ENCODE measurements at places on chromosomes 3 and 15.
A peak's percentile ranks its signal among the peaks of the same experiment; 100 is the strongest.

DNA sequence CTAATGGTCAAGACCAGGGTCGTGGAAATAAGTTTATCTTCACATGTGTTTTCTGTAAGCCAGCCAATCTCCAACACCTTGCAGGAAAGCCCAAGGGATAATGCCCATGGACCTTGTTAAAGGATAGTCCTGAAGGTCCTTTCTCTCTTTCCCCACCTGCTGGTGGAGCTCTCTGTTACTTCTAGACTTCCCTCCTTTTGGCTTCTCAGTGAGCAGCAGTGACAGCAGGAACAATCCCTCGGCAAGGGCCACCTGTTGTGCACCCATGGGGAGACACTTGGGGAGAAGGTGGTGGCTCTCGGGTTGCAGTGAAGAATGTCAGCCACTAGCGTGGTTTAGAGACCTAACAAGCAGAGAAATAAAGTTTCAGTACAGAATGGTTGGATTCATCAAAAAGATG is 84.0 kb upstream of the OSBPL11 start:
- DNase-seq: peak; percentile 36

- no peak for DNase-seq
These were observed 278.4 kb downstream of the MFSD1 start for GRCh38 chr3:159080256-159080655.

DNA sequence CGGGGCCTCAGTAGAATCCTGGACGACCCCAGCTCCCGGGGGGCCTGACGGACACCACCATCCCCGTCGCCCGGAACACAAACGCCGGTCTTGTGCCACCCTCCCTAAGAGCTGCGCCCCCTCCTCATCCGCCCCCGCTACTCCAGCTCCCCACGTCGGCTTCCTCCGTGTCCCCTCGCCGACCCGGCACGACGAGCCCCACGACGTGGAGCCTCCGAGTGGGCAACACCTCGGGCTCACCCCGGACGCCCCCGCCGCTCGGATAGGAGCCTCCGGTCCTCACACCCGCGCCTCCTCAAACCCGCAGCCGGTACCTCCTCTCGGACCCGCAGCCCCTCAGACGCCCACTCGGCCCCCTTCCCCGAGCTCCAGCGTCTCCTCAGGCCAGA is 525 bp downstream of the NPTN start:
- no peak for DNase-seq

DNA sequence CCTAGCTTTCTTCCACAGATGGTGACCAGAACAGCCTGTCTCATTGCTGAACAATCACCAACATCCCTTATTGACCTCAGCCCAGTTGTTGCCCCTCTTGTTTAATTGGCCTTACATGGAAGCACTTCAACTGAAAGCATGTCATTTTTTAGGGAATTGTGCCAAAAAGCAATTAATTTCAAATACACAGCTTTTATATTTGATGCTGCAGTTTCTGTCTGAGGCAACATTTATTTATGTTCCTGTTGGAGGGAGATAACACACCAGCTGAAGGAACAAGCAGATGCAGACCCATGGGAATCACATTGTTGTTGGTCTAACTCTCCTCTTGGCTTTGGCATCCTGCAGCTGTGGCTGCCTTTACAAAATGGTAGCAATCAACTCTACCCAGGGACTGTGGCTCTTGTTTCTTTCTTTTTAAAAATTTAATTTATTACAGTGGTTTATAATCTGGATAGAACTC is 498.1 kb upstream of the RGMA start:
- DNase-seq: no peak

DNA sequence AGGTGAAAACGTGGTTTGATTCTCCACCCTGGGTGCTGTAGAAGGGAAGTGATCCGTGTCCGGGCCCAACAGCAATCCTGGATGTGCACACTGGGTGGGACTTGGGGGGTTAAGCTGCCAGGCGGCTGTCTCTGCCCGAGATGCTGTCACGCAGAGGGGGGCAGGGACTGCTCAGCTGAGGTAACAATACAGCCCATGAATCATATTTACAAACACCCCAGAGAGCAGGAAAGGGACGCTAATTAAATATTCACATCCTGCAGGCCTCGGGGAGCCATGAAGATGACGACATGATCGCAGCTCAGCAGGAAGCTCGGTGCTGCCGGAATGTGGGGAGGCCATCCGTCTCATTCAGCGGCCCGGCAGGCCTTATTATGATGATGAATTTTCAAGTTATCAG is 17.9 kb upstream of the CRABP1 start:
- no peak for DNase-seq

- no peak for DNase-seq
These were observed 182.3 kb upstream of the LPP start for GRCh38 chr3:187971629-187972028.

DNA sequence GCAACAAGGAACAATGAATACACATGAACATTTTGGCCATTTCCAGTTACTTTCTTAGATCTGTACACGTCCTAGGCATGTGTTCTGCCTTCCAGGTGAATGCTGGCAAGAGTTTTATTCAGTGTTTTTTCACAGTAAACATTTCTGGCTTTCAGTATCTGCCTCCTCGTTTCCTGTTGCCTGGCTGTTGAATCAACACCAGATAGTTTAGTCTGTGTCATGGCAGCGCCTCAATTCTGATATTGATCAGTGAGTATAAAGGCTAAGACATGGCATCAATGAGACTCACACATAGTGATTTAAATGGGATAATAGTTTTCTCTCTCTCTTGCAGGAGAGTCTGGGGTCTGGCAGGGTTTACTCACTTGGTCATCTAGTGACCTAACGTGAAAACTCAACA is 266.9 kb upstream of the SLCO3A1 start:
- no peak for DNase-seq

- no peak for DNase-seq
These were observed at the start of gene NR1I2 for GRCh38 chr3:119781330-119782198. Gene NR1I2, plus strand, starts transcription at chr3:119782101.

GRCh38 chr3:20391644-20392043 is 205.6 kb upstream of the SGO1 start:
- DNase-seq: no peak

GRCh38 chr3:94001191-94001590 is 21.2 kb downstream of the ARL13B start:
- DNase-seq: no peak

DNA sequence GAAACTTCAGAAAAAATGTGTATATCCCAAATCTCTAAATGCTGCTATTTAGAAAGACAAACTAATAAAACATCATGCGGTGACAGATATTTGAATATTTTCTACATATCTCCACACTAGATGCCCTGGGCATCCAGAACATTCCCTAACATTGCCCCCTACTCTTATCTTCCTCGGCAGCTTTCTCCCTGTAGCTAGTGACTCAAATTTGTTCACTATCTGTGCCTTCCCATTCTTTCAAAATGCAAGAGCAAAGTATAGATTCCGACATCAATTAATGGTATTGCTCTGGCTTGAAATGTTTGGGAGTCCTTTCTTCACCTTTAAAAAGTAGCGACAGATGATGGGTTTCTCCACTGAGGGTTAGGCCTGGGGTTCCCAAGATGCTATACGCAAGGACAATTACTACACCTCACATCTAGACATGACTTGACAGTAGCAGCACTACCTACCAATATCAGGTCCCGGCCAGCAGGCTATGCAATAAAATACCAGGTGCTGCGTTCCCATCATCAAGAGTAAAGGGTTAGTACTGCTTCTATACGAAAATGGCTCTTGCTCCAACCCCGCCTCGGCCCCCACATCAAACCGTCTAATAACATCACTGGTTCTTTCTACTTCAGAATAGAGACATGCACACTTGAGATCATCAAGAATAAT is 631 bp downstream of the UBR1 start:
- no peak for DNase-seq

GRCh38 chr3:71579935-71580406 is 3.6 kb downstream of the FOXP1 start:
- DNase-seq: no peak

- DNase-seq: no peak
These were observed 92.1 kb downstream of the IGF2BP2 start for GRCh38 chr3:185732782-185733181.

GRCh38 chr3:184284696-184285095 is 8.9 kb downstream of the ECE2 start:
- DNase-seq: peak; percentile 89

DNA sequence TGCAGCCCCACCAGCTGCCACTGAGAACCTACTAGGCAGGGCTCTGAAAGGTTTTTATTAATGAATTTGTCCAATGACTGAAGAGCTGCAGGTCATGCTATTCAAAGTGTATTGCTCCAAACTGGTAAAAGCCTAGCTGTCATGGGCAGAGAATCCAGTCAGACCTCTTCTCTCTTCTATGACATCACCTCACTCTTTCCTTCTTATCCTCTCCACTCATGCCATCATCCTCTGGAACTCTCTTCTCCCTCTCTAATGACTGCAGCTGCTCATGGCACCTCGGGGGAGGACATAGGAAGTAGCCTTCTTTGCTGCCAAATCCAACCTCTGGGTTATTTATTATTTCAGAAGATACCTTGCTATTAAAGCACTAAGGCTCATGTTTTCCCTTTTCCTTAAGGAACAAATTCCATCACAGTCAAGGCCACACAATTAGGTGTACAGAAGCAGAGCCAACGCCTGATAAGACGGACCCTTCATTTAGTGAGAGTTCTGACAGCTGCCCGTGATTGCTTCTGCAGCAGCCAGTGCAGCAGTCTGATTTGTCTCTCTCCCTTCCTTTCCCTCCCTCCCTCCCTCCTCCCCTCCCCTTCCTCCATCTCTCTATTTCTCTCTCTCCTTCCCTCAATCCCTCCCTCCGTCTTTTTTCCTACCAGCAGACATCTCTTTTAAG is 87.0 kb upstream of the ONECUT1 start:
- no peak for DNase-seq
